ENCODE measurements at places on chromosomes 1 and 21.

- DNase-seq, result no peak
Observed at GRCh38 chr1:182192215-182192614, 130.7 kb upstream of the ZNF648 start.

DNA sequence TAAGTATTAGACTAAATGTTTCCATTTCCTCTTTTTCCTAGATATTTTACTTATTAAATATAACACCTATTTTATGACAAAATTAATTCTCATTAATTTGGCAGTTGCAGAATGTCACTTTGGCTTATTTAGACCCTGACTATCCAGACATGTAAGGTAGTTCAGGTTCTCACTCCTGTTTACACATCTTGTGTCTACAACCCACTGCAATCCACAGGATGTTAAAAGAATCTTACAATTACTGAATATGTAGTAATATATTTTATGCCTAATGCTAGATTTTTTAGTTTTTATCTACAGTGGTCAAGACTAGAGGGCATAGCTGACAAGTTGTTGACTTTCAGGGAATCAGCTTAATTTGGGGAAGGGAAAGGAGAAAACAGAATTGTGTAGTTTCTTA lies 346.7 kb downstream of the USP25 start:
- no peak for DNase-seq

DNA sequence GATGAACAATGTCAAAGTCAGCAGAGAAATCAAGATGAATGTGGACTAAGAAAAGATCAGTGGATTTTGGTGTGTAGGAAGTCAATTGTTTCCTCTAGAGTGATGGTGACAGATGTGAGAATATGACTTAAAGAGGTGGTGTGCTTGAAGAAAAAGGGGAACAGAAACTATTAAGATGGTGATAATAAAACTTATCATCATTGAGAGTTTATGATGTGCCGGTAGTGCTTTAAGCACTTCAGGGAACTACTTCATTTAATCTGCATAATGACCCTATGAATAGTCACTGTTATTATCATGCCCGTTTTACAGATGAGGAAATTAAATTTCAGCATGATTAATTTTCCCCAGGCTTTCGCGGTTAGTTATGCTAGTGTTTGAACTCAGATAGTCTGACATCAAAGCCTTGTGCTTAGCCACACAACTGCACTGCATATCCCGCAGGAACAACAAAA lies 246.9 kb upstream of the LRRC7 start:
- no peak for DNase-seq

GRCh38 chr1:205211839-205212536 lies 486 bp upstream of the DSTYK start:
- DNase-seq, result no peak

DNA sequence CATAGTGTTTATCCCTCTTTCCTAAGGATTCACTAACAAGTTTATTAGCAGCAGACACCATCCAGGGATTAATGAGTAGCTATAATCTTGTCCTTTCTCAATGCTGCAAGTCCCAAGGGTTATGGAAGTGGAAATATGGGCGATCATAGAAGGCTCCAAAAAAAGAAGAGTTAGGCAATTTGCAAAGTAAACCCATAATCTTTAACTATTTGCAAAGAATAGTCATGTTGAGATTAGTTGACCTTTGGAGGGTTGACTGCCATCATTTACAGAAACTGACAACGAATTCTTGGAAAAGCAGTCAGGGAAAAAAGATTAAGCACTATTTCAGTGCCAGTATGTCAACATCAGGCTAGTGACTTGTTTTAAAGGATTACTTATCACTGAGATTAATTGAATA lies 169.9 kb downstream of the KCNT2 start:
- no peak for DNase-seq

- DNase-seq, result peak; percentile 52
Observed at GRCh38 chr1:111197598-111198284, 2.7 kb downstream of the DENND2D start.

DNA sequence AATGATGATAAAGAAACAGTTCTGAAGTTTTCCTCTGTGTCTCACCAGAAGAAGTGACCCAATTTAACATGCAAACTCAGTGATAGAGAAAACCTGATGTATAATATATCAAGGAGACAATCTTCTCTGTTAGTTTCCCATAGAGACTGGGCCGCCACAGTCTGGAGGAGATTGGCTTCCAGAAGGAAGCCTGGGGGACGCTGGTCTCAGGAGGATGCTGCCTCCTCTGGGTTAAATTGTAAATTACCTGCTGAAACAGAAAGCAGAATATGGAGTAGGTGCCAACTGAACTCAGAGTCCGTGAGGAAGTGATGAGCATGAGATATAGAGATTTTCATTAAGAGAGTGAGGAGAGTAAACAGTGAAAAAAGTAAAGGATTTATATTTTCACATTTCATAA lies 15.8 kb downstream of the OR14I1 start:
- no peak for DNase-seq

DNA sequence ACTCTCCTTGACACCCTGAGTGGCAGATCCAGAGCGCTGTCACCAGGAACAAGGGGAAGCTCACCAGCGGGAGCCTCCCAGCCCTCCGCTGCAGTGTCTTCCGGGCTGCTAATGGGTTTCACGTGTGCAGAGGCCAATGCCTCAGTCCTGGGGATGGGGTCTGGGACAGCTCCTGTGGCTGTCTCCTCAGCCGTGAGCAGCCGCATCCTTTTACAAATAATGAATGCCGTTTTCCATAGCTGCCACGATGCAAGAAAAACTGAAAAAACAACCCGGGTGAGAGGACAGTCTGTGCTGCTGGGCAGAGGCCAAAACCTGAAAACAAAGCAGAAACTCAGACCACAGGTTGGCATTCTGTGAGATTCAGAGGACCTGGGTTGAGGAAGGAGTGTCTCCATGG lies 212.2 kb upstream of the RAB4A start:
- no peak for DNase-seq

DNA sequence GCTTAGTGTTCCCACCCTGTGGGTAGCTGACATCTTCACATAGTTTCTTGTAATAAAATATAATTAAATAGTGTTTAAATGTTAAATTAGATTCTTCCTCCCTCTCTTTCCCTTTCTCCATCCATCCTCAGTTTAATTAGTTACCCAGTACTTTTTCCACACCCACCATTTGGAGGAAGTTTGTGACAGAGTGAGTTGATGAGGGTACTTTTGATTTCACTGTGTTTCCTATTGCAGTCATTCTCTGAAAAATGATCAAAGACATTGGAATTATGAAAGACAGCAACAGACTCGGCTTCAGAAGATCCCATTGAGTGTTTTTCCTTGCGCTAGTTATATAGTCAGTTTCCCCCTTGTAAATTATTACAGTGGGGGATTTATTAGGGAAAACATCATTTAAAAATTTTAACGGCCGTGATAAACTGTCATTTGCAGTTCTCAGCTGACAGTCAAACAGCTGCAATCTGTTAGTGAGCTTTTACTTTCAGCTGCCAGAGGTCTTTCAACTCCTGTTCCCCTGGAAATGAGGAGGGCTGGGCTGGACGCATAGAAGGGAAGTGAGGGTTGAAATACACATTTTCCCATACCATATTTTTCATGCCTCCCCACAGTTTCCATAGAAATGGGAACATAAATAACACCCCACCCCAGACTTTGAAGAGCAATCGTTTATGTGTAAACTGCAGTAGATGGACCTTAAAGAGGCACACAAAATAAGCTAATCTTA lies 61.3 kb upstream of the CACYBP start:
- DNase-seq, result no peak

GRCh38 chr1:67468066-67468718 lies 38.0 kb upstream of the SERBP1 start:
- DNase-seq, result no peak

DNA sequence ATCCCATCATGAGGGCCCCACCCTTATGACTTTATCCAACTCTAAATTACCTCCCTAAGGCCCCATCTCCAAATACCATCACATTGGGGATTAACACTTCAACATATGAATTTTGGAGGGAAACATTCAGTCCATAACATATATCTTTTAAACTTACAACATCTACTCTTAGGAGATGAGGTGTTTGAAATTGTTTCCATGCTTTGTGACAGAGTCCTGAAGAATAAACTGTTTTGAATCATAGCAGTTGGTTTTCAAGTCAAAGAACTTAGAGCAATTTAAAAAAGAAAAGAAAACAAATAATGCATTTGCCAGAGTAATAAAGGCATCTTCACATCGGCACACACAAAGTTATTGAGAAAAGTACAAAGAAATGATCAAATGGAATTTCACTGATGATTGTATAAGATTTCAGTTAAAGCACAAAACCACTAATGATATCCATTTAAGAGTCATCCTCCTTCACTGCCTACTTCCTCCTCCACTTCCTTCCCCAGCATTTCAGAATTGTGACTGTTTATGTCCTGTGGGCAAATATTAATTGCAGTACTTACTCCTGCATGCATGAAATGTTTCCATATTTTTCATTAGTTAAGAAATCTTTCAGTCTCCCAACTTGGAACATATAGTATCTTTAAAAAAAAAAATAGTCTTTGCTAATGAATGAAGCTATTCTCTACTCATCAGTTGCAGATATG lies 202.0 kb downstream of the LRRC40 start:
- no peak for DNase-seq

DNA sequence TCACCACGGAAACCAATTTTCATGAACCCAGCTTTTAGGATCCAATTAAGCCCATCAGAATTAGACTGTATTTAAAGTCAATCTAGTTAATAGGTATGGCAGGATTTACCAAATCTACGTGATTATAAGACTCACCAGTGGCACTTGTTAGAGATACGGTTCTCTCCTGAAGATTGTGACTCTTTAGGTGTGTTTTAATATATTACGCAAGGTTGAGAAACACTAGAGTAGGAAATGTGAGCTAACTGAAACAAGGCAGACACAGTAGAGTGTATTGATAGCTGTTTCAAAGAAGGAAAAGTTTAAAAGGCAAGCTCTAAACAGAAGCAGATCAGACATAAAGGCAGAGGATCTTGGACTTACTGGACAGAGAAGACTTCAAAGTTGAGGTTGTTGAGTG lies 11.2 kb upstream of the RPE65 start:
- DNase-seq, result no peak

GRCh38 chr1:100131623-100132022 lies 1.1 kb downstream of the SASS6 start:
- no peak for DNase-seq

GRCh38 chr1:11691928-11692711 lies 610 bp downstream of the DRAXIN start:
- DNase-seq, result no peak

DNA sequence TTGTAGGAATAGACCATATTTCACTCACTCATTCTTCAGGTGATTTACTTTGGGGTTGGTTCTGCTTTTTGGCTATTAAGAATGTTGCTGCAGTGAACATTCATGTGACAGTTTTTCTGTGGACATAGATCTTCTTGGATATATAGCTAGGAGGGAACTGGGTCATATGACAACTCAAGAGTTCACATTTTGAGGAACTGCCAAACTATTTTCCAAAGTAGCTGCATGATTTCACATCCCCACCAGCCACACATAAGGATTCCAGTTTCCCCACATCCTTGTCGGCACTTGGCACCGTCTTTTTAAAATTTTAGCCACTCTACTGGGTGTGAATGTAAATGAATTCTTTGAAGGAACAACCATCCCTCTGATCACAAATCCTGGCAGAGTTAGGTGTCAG lies 126.0 kb downstream of the PRDM2 start:
- DNase-seq, result no peak

DNA sequence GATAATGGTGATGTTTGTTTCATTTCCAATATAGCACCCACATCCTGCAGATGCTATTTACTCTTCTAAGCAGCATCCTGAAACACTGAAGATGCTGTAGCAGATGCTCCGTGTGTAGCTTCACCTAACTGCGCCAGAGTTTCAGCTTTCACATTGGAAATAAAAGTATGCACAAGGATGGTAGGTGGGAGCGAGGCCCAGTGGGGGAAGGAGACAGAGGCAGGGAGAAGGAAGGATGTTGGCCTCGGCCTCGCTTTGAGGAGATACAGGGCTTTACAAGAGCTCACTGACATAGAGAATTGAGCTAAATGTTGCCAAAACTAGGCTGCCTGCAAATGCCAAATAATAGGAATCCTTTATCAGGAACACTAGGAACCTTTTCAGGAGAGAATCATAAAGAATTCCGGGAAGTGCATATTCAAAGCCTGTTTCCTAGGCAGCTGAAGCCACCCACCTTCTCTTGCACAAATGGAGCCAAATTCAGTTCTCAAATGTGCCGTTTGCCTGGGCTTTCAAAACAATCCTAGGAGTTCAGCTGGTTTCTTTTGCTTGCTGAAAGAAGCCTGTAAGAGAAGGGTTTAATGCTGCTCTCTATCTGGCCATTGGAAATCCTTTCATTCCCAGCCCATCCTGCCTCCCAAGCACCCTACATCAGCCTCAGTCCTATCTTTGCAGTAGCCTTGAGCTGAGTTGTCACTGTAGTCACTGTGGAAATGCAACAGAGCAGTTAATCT lies 135.4 kb upstream of the ATP1B1 start:
- DNase-seq, result no peak

GRCh38 chr21:45859762-45860357 lies 121.7 kb upstream of the COL6A1 start:
- DNase-seq, result no peak
